ENCODE measurements at places on chromosomes 1 and 21. TPM values are rescaled to one million over a fixed set of nuclear protein-coding genes. Genes with fewer than 3 reads are reported as not detected.

DNA sequence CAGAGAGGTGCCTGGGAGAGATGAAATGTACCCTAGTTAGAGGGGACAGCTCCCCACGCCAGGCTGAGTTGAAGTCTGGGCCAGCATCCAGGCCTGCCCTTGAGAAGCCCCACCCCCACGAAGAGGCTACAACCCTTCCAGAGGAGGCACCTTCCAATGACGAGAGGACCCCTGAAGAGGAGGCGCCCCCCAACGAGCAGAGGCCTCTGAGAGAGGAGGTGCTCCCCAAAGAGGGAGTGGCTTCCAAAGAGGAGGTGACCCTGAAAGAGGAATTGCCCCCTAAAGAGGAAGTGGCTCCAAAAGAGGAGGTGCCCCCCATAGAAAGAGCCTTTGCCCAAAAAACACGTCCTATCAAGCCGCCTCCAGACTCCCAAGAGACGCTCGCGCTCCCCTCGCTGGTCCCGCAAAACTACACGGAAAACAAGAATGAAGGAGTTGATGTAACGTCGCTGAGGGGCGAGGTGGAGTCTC is 3.1 kb downstream of the EVA1B start:
- DNase-seq, result no peak

GRCh38 chr1:201282931-201283829 is at the start of gene PKP1:
Gene PKP1 (plus strand): TSS chr1:201283506. CDS start chr1:201283703, 197 bp downstream.
- no peak for DNase-seq

DNA sequence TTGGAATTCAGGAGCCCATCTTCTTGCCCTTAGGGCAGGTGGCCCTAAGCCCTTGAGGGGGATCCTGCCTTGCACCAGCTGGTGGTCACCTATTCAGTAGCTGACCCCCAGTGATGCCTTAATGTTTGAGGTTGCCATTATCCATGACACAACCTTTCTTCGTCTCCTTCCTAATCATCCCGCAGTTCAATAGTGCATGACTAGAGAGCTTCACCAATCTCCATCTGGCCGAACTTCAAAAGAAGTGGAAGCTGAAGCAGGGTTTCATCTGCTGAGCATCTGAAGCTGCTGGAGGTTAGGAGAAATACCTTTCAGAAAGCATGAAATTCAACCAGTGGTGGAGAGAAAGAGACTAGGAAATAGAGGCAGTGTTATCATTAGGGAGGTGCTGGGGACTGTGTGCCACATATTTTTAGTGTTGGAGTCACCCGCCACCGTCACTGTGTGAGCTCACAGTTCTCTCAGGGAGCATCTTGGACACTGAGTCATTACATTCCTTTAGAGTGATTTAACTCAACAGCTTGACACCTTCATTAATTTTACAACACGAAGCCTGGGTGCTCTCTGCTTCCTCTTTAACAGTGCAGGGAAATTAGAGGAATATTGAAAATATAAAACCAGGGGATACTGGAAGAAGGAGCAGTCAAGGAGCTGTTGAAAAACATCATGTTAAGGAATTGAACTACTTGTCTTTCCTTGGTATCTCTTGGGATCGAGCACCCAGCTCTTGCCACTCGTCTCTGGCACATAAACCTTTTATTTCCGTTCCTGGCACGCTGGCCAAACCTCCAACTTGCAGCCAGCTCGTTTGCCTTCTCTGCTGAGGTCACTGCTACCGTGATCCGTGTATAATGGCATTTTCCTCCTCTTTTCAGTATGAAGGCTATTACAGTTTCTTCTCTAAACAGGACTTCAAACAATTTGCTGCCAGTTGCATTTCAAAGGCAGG is 53.6 kb downstream of the PEX14 start:
- DNase-seq, result peak; percentile 86

DNA sequence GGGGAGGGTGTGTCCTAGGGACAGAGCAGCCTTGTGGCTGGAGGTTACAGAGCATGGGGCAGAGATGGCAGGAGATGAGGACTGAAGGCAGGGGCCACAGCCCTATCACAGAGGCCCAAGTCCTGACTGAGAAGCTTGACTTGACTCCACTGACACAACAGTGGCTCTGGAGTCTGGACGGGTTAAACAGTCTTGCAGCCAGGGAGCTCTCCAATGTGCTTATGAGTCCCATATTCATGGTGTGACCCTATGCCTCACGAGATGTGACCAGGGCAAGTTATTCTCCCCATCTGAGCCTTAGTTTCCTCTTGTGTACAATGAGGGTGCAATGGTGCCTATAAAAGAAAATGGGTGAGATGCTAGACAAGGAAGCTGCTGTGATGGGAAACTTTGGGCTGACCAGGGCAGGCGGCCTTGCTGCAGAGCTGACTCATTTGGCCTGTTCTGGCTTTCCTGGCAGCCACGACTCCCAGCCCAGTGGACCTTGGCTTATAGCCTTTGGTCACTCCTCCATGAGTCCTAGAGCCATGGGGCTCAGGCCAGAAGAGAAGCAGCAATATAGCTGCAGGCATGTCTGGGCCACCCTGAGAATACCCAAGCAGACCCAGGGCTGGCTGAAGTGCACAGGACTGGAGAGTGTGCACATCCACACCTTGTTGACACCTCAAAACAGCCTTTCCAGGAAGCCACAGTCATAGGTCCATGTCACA is 2.8 kb upstream of the TTC22 start:
- DNase-seq, result no peak

GRCh38 chr1:182003953-182004586 is 57.4 kb downstream of the ZNF648 start:
- peak; percentile 7 for DNase-seq

DNA sequence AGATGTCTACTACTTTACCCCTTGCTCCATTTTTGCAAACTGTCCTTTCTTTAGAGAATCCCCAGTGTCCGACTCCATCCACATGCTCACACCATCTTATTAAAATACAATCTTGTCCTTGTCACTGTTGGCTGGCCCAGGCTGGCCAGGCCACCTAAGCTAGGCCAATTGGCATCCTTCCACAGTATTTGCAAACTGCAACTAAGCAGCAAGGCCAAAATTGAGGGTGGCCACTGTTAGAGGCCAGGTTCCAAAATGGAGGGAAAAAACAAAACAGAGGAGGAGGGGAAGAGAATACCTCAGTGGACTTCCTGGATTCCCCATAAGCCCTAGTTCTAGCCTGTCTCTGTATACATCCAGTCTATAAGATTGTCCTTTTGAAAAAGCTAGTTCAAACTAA is 4.3 kb downstream of the FAM89A start:
- DNase-seq, result no peak

GRCh38 chr1:245008761-245009160 is 144.4 kb upstream of the HNRNPU start:
- peak; percentile 26 for DNase-seq

GRCh38 chr1:111735321-111735720 is 3.9 kb downstream of the INKA2 start:
- DNase-seq, result no peak

GRCh38 chr1:155847823-155848529 is 9.0 kb downstream of the GON4L start:
- no peak for DNase-seq

- no peak for DNase-seq
Measured at GRCh38 chr1:220485131-220485530, 42.8 kb upstream of the MARK1 start.

GRCh38 chr1:21156019-21156418 is 20.7 kb downstream of the EIF4G3 start:
- no peak for DNase-seq

- no peak for DNase-seq
Measured at GRCh38 chr1:1198423-1199140, 7.8 kb downstream of the TNFRSF18 start.

The CALML6 gene
- not detected for total RNA-seq

The RGS8 gene
- not detected for total RNA-seq

The NEGR1 gene
- total RNA-seq, result 1.8 TPM
